ENCODE measurements at places on chromosomes 7 and 10. TPM values are rescaled to one million over a fixed set of nuclear protein-coding genes. Genes with fewer than 3 reads are reported as not detected.
A peak's percentile ranks its signal among the peaks of the same experiment; 100 is the strongest.

- peak; percentile 14 for DNase-seq
Observed at GRCh38 chr10:59674215-59674836, 35.3 kb downstream of the SLC16A9 start.

Gene C10orf143
- under 0.01 TPM for total RNA-seq

Gene IL2RA
- under 0.01 TPM for total RNA-seq

DNA sequence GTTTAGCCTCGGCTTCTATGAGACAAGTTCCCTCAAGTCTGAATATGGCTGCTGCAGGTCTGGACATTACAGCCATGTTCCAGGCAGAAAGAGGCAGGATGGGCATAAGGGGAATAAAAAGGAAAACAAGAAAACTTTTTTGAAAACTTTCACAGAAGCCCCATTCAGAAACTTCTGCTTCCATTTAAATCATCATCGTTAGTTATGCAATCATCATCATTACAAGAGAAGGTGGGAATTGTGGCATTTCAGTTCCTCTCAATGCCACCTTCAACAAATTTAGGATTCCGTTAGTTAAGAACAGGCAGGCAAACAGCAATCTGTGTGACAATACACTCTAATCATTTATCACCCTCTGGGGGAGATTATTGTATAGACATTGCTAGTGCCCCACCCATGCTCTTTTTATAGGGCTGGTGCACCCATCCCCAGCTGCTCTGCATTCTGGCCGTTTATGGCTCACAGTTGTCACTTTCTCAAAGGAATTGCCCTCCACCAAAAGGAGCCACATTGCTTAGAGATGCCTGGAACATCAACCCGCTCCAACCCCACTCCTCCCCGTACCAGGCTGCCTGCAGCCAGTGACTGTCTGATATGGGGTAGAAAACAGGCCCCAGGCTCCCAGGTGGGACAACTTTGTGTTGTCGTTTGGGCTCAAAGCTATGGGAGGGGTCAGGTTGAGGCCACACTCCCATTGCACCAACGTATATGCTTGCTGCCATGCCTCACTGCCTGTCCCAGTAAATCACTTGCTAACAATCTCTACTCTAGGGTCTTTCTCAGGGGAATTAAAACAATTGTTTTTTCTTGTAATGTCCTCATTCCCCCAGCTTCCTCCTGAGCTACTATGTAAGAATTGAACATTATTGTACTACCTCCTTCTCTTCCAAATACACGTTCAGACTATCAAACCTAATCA lies 24.2 kb downstream of the ITGB8 start:
- DNase-seq: no peak

Data from fibroblast of villous mesenchyme (primary cell).